ENCODE measurements at places on chromosomes 7 and 10. TPM values are rescaled to one million over a fixed set of nuclear protein-coding genes. Genes with fewer than 3 reads are reported as not detected.

ZPBP gene
- not detected for total RNA-seq

PAPOLB gene
- total RNA-seq = not detected

AMPH gene
- not detected for total RNA-seq

ITIH2 gene
- total RNA-seq = not detected

SEC61G gene
- 168 TPM for total RNA-seq

SLC26A5 gene
- total RNA-seq = not detected

FAM221A gene
- total RNA-seq = 9.9 TPM

RHOBTB1 gene
- total RNA-seq = not detected
